Right renal pelvis (tissue), 4 donors: ENCODE measurements at places on chromosomes 13 and 19.

- DNase-seq, result no peak
These were observed 13.4 kb upstream of the WDR18 start for GRCh38 chr19:970695-971094.

GRCh38 chr19:30743011-30743410 lies 370.8 kb downstream of the ZNF536 start:
- no peak for DNase-seq

DNA sequence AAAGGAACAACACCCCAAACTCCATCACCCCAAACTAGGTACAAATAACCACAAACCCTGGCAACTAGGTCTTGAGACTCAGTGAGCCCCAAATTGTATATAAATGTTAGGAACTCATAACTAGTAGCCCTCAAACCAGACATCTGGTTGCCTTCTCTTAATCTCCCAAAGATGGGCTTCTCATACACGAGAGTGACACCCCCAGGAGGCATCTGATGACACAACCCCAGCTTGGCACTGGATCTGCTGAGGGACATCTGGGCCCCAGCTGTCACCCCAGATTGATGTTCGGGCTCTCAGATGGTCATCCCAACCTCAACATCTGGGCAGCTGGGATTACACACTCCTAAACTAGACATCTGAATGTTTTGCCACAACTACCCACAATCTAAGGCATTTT lies 14.8 kb downstream of the RABAC1 start:
- DNase-seq, result no peak

- no peak for DNase-seq
These were observed 500 bp upstream of the IFI30 start for GRCh38 chr19:18173054-18173571.

DNA sequence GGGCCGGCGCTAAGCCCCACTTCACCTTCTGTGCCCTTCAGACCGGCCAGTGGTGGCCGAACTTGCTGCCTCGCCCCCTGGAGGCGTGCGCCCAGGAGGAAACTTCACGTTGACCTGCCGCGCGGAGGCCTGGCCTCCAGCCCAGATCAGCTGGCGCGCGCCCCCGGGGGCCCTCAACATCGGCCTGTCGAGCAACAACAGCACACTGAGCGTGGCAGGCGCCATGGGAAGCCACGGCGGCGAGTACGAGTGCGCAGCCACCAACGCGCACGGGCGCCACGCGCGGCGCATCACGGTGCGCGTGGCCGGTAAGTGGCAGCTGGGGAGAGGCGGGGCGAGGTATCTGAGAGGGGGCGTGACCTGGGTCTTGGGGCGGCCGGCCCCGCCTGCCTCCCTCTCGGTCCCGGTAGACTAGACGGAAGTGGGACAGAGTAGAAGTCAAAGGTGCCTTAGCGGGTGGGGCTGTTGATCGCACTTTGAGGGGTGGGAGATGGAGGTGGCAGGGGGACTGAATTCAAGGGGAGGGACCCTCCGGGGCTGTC lies 5.6 kb downstream of the ICAM5 start:
- DNase-seq, result no peak

DNA sequence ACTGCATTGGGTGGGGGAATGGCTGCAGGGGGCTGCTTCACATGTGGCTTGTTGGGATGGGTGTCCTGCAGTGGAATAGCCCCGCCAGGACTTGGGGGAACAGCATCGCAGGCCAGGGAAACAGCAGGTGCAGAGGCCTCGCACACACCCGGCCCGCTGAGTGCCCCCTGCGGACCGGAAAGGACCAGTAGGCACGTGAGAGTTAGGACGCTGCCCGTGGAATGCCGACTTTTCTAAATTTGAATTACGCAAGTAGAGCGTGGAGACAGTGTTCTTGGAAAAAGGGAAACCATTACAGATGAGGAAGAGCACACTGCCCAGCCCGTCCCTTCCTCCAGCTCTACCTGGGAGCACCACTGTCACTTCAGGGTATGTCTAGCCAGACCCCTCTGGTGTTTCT lies 11.5 kb downstream of the DNM2 start:
- DNase-seq, result no peak

DNA sequence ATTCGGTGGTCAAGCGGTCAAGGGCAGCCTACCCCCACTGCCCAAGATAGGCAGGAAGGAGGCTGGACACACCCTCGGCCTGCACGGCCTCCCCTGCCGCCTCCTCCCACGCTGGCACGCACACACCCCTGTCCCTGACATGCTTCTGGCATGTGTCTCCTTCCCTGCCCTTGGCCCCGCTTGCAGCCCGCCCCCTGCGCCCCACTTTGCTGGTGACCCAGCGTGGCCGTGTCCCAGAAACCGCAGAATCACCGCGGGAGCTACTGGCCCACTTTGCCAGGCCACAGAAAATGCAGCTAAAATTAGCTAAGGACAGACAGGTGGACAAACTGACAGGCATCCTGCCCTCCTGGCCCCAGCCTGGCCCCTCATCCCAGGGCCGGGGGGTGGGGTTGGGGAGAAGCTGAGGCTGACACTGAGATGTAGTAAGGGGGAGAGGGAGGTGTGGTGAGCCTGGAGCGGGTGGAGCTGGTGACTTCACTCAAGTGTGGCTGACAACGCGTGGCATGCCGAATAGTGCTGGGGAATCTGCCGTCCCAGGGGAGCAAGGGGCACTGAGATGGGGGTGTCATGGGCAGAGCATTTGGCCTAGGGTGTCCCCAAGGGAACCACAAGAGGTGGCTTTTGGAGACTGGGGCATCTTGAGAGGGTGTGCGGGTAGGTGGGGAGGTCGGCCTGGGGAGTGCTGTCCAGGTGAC lies 2.4 kb downstream of the SHANK1 start:
- DNase-seq, result no peak

- DNase-seq, result no peak
These were observed 2.0 kb downstream of the REX1BD start for GRCh38 chr19:18590273-18591272.
